Activated naive CD4-positive, alpha-beta T cell (primary cell): ENCODE measurements at places on chromosomes 3 and 15.

DNA sequence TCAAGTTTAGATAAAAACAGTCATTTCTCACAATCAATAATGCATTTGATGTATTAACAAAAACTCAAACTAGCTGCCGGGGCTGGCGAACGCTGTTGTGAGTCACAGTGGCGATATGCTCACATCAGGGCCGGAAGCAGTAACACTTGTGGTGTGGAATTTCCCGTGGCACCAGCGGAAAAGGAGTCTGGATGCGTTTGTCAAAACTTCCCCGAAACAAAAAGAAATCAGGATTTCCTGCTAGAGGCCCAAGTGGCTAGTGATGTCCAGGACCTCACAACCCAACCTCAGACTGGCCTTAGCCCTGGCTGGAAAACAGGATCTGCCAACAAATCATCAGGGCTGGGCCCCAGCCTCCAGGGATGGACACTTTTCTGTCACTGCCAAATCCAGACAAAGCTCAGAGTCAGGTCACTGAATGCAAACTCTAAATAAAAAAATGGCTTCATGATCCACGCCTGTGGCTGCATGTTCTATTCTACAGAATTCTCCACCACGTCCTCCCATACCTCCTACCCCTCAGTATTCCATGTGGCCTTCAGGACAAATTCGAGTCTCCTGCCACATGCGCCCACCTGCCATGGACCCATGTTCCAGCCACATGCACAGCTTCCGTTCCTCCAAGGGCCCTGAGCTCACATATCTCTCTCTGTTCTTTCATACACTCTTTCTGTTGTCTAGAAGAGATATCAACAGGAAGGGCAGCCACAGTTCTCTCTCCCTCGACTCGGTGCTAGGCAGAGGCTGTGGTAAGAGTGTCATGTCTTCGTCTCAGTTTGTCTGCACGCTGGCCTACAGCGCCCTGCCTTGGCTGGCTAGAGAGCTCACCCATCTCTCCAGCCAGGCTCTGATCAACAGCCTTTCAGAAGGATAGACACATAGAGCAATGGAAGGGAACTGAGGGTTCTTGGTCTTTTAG is 35.4 kb downstream of the EHD4 start:
- DNase-seq, result peak; percentile 52

GRCh38 chr15:58523634-58524033 is 91.8 kb downstream of the LIPC start:
- DNase-seq, result no peak

- no peak for DNase-seq
Observed at GRCh38 chr15:67613211-67613610, 70.7 kb downstream of the MAP2K5 start.

DNA sequence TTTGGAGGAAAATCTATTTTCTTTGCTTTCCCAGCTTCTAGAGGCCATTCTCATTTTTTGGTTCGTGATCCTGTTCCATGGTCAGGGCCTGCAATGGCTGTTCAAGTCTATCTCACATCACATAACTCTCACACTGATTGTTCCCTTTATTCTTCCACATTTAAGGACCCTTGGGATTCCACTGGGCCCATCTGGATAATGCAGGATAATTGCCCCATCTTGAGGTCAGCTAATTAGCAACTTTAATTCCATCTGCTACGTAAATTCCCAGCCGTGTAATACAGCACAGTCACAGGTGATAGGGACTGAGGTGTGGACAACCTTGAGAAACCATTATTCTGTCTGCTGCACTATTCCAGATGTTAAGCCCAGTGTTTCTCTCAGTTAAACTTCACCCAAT is 311.6 kb upstream of the CNTN4 start:
- no peak for DNase-seq

- DNase-seq, result no peak
Observed at GRCh38 chr3:139638518-139638917, 39.3 kb downstream of the NMNAT3 start.
